Renal pelvis (tissue), 12 donors: ENCODE measurements at places on chromosomes 3 and 15.

DNA sequence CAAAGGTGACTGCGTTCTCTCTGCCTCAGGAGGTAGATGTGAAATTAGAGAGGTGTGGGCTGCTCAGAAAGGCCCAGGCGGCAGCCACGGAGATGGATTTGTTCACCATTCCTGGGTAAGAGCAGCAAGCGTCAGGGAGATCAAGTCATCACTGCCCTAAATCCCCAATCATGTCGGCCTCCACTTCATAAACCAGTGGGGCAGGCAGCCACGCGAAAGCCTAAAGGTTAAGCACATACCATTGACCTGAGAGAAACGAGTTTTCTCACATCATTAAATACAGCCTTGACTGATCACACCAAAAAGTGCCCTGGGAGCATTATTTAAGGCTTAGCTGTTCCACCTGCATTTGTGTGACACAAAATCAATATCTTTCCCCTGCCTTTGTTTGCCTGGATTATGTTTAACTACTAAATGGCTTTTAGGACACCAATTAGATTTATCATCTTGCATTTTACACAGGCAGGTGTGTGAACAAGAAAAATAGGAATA, 50.7 kb upstream of the FOXB1 start:
- peak; percentile 19 for DNase-seq

GRCh38 chr15:31598620-31599019, 272.0 kb downstream of the KLF13 start:
- peak; percentile 4 for DNase-seq

DNA sequence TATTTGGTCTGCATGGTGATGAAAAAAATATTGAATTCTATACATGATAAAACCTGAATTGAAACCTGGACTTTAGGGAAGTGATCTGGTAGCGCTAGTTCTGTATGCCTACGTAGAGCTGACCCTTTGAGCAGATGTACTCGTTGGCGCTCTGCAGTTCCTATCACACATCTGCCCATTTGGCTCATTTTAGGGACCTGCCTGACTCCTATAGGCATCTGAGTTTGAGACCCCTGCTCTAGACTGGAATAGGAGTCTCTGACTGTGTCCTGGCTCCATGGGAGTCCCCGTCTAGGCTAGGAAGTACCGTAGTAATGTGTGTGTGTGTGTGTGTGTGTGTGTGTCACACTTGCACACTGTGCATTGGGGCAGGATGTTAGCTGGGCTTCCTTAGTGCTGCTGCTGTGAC, 21.2 kb downstream of the STARD5 start:
- no peak for DNase-seq

DNA sequence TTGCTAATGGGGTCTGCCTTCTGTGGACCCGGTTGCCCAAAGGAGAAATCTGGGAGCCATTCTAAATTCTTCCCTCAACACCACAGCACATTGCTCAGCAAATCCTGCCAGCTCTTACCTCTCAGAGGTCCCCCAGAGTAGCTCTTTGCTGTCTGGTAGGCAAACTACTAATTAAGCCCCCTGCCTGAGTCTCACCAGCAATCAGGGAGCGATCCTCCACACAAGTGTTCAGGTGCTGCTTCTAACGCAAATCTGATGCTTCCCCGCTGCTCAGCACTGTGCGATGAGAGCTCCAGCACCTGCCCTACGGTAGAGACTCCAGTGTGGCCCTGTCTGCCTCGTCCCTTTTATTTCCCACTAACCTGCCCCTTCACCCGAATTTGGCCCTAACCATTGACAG, 60.5 kb downstream of the HCN4 start:
- DNase-seq: no peak

GRCh38 chr3:135014566-135014965, 219.5 kb downstream of the EPHB1 start:
- DNase-seq: no peak

- no peak for DNase-seq
Observed at GRCh38 chr3:68757157-68757556, 175.2 kb downstream of the TAFA4 start.

- DNase-seq: peak; percentile 52
Observed at GRCh38 chr3:190345027-190345821, 23.0 kb upstream of the CLDN1 start.

- DNase-seq: no peak
Observed at GRCh38 chr3:23915537-23916108, 1.2 kb downstream of the NKIRAS1 start.

- no peak for DNase-seq
Observed at GRCh38 chr3:184712248-184713039, 580 bp upstream of the MAGEF1 start.

DNA sequence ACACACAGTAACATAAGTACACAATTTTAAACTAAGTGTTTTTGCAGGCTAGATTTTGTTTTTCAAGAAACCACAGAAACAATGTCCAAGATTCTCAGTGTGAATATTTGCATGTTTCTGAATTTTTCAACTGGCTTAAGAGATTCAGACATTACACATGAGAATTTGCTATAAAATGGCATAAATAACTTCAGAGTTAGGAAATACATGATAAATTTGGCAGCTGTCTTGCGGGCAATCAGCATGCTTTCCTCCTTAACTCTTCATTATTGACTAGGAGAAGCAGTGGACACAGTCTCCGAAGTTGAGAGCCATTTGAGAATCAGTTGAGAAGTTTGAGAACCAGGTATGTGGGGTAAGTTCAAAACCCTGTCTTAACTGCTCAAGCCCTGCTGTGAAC, 625.6 kb upstream of the SGO1 start:
- no peak for DNase-seq

GRCh38 chr3:12384451-12385233, 95.8 kb downstream of the PPARG start:
- DNase-seq: no peak

DNA sequence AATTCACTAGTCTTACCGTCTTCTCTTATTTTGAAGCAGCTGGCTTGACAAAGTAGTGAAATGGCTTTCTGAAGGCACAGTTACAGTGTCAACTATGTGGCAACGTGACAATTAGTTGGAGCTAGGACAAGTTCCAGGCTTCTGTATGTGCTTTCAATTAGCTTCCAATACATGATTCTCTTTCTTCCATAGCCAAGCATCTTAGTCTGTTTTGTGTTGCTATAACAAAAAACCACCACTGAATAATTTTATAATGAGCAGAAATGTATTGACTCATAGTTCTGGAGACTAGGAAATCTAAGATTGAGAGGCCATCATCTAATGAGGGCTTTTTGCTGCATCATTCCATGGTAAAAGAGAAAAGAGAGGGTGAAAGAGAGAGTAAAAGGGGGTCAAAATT, 365.1 kb upstream of the PLSCR5 start:
- no peak for DNase-seq

DNA sequence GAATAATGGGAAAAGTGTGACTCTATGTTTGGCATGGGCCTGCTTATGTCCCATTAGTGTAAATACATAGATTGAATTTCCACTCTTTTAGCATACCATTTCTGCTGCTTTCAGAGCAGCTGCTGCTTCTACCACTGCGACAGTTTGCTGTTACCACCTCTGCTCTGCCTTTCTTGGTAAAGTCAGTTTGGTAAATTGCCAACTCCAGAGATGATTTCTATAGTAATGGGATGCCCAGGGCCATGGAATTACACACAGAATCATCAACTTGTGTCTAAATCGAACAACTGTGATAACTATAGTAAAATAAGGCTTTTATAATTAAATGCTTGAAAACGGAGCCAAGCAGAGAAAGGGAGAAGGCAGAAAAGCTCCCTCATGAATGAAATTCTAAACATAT, 168.4 kb upstream of the VEPH1 start:
- DNase-seq: no peak

DNA sequence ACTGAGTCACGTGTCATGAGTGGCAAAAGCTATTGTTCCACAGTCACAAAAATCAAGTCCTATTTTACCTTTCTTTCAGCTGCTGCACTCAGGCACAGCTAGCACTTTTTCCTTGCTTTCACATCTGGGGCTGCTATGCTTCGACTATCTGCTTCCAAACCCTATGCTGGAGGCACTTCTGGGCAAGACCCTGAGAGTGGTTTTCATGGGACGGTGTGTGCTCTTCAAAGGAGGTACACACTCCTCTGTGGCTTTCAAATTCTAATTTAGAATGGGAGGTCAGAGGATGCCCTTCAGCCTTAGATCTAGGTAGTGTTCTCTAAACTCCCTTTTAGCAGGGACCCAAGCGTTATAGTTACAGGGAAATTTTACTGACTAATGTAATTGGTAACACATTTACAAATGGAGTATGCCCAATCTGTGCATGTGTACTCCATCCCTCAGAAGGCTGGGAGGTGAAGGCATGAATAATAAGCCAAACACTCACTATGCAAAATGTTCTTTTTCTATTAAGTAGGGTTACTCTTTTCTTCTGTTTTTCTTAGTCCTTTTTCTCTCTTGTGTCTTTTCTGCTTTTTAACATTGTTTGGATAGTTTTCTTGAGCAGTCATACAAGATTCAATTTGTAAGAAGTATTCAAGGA, 188.3 kb downstream of the LSAMP start:
- DNase-seq: no peak

GRCh38 chr3:11603628-11604027, 40.1 kb downstream of the VGLL4 start:
- no peak for DNase-seq

GRCh38 chr15:23912191-23912590, 225.1 kb upstream of the NDN start:
- peak; percentile 14 for DNase-seq

DNA sequence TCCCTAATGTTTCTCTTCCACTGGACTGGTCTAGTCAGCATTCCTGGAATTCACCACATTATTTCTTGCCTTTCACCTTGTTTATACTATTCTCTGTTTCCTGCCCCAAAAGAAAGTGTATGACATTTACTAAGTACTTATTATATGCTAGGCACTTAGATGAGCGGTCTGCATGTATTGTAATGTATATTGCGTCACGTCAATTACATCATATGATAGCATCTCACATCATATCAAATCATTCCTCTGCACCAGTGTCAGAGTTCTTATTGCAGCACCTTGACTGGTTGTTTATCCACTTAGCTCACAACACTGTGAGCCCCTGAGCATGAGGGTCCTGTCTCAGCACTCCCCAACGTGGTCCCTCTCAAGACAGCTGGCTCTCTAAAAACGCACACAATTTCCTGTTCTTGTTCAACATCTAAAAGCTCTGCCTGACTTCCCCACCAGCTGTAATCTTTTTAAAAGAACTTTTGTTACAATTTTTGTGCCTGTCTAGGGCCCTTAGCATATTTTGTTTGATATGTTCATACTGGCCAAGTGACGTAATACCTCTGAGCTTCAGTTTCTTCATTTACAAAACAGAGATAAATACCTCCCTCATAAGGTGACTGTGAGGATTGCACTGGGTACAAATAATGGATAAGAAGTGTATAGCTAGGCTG, 58.8 kb downstream of the ARHGAP31 start:
- peak; percentile 62 for DNase-seq

- no peak for DNase-seq
Observed at GRCh38 chr3:33115024-33115768, 1.4 kb downstream of the CRTAP start.

GRCh38 chr3:73801444-73801843, 176.7 kb upstream of the PDZRN3 start:
- no peak for DNase-seq

- DNase-seq: no peak
Observed at GRCh38 chr3:196889844-196890708, 22.4 kb downstream of the SENP5 start.

GRCh38 chr3:175913286-175913685, 1054.2 kb downstream of the NAALADL2 start:
- peak; percentile 14 for DNase-seq

DNA sequence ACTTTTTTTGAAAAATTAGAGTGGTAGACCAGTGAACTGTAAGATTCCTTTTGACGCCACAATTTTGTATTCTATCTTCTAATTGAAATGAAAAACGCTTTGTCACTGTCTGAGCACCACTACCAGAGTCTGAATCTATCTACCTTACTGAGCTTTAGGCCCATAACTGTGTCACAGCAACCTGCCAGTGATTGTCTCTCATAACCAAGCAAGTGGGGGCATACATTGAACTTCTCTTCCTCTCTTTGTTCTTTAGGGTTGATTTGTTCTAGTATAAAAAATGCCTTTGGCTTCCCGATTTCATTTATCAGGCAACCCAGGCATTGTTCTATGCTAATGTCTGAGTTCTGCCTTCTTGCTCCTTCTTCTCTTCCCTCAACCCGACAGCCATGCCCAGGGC, 142.6 kb downstream of the BBX start:
- DNase-seq: no peak

DNA sequence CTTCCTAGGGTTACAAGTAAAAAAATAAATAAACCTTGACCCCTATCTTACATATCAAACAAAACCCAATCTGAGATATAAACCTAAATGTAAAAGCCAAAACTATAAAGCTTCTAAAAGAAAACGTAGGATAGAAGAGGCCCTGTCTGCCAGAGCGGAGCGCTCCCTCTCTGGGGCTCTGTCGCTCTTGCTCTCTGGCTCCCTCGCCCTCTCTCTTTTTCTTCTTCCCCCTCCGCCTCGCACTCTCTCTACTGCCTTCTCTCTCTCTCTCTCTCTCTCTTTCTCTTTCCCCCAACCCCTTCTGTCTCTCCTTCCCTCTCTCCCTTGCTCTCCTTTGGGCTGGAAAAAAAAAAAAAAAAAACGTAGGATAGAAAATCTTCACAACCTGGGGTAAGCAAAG, 21.6 kb downstream of the RYK start:
- no peak for DNase-seq

GRCh38 chr3:187828579-187829452, 83.5 kb upstream of the BCL6 start:
- DNase-seq: no peak

DNA sequence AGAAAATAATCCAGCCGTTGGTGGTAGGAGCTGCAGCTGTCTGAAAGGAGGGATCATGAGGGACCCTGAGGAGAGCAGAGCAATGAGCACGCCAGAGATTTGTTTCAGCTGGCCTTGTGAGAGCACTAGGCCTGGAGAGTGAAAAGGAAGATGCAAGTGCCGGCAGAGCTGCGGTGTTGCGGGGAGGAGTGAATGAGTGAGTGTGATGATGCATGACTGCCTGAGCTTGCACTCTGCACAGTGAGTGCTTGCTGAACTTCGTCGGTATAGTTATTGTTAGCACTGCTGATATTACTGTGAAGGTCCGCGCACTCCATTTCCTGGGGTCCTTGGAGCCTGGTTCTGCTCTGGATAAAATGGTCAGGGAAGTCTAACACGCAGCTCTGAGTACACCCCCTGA, 23.2 kb downstream of the EIF1B start:
- DNase-seq: no peak

GRCh38 chr15:62165104-62165792, at the start of gene C2CD4B:
Gene C2CD4B (minus strand): TSS chr15:62165285. CDS start chr15:62164984, 301 bp downstream.
- no peak for DNase-seq

- DNase-seq: no peak
Observed at GRCh38 chr3:108951820-108952501, 1.7 kb downstream of the GUCA1C start.

DNA sequence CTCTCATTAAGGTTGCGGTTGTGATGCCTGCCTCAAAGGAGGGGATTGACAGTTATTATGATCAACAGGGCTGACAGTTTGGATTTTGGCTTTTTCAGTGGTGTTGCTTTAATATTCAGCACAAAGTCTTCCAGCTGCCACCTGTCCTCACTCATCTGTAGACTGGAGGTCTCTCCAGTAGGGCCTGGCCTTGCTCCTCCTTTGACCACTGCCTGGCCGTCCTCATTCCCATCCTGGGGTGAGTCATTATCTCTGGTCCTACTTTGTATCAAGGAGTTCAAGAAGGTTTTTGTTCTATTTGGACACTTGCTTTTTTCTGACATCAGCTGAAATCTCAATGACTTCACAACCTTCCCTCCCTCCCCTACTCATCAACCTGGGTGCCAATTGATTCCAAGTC, 95.1 kb upstream of the ZPLD1 start:
- no peak for DNase-seq

- DNase-seq: no peak
Observed at GRCh38 chr3:63395960-63396359, 117.9 kb downstream of the SYNPR start.

GRCh38 chr3:195094191-195094921, 176.6 kb downstream of the XXYLT1 start:
- peak; percentile 42 for DNase-seq
